Activated CD4-positive, alpha-beta T cell treated with anti-CD3 and anti-CD28 coated beads for 24 hours (primary cell): ENCODE measurements at places on chromosomes 5 and 9.

DNA sequence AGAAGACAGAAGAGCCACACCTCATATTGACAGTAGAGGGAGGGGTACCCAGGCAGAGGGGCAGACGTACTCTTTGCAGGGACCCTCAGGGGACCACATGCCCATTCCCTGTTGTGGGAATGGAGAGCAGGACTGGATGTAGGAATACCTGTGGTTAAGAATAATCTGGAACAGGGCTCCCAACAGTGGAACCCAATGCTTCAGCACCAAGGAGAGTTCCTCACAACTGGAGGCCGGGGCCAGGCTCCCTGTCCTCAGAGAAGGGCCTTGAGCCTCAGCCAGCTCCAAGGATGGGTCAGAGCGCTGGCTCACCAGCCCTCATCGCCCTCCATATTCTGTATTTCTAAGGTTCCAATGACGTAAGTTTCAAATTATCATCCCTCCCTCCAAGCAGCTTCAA is 7.4 kb upstream of the SHC3 start:
- DNase-seq = no peak

- no peak for DNase-seq
These were observed 16.7 kb upstream of the MTMR12 start for GRCh38 chr5:32329395-32329834.

DNA sequence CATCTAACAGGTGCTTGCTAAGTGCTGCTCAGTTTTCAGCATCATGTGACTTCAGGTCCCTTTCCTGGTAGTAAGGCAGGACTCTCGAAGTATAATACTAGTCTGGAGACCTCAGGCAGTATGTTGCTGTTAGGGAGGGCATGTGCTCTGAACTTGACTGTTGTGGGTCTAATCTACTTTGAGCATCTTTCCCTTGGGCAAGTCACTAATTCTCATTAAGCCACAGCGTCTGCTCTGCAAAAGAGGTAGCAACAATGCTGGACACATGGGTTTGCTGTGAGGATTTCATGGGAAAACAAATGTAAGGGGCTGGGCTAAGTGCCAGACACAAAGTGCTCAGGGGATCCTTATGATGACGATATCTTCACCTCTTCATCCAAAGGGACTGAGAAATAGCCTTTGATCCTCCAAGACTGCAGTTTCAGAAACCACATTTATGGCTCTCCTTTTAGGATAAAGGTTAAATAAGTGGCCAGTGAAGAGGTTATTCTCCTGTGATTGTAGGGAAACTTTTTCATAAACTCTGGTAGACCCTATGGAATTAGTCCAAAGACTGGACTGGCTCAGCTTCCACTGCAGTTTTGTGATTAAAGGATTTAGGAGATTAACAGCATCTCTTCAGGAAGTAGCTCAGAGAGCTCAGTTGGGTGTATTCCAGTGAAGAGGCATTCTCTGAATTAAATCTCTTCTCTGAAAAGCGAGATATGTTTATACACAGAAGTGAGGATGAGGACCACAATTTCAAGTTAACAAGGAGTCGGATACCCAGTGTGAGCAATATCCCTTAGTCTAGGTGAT is 216.6 kb downstream of the SGCD start:
- DNase-seq = no peak

DNA sequence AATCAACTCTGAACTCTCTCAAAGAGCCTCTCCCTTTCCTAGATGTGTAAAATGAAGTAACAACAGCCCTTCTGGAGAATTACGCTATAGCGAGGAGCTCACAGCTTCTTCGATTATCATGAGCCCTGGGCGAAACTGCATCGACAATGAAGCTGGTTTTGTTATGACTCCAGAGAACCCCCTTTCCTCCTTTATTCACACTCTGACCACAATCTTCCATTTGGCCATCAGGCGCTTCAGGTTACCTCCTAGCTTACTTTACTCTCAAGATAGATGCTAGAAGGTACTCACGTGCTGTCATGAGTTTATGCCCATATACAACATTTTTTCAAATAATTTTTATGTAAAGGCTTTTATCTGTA is 362.7 kb upstream of the RFX3 start:
- no peak for DNase-seq

GRCh38 chr5:101673120-101673519 is 623.0 kb downstream of the SLCO4C1 start:
- no peak for DNase-seq

DNA sequence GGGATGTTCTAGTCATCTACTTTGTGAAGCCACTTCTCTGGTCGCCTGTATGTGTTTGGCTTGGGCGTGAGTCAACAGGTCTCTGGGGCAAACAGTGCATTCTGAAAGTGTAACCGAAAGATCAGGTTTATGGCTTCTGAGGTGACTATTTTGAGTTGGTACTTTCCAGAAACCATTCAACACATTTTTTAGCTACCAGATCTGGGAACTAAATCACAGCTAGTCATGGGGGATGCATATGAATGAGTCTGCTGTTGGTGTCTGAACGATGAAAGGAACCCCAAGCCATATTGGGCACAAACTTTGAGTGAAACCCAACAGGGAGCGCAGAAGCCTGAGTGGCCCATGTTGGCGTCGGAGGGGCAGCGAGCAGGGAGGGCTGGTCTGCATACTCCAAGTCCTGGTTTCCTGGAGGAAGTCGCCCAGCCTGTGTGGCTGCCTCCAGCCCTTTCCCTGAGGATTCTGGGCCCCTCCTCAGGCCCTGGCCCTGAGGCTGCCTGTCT is 35.3 kb downstream of the UBE2QL1 start:
- DNase-seq = no peak

DNA sequence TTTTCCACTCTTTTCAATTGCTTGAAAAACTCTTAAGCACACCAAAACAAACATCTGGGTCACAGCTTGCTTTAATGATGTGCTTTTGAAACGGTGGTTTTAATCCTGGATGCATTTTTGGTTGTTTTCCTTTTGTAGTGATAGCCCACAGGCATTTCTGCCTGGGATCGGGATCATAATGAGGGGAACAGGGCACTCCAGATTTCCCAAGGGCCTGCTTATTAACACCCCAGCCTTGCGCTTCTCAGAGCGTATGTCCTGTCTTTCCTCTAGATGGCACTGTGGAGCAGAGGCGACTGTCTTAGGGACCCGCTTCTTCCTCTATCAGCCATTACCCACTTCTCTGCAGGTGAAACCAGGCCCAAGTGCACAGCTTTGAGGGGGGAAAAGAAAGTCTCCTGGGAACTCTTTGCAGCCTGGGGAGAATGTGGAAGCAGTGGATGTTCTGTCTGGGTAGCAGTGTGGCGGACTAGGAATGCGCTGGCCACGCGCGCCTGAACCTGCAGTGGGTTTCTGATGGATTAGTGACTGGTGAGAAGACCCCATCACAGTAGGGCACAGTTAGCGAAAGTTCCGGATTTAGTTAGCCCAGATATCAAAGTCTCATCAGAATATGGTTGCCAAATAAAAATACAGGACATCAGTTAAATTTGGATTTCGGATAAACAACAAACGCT is 190.1 kb downstream of the GNA14 start:
- peak; percentile 50 for DNase-seq

- no peak for DNase-seq
These were observed 15.8 kb upstream of the LCP2 start for GRCh38 chr5:170313344-170313743.

DNA sequence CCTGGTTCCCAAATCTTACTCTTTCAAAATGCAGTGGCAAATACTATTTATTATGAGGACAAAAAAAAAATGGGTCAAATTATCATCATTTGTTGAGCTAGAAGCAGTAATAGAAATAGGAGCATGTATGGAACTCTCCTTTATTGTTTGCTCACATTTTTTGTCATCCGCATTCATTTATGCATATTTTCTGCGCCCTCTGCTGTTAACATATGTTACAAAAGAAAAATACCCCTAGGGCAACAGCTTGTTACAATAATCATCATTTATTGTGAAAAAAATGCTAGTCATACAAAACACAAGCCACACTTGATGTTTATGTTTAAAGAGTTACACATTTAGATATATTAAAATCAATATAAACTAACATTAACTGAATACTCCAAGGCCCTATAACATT is 328.2 kb downstream of the TUSC1 start:
- DNase-seq = no peak

GRCh38 chr5:172683645-172684471 is 42.8 kb downstream of the NEURL1B start:
- peak; percentile 38 for DNase-seq

GRCh38 chr5:134967607-134968006 is at the start of gene CATSPER3:
Gene CATSPER3 (plus strand): TSS chr5:134967907. CDS start chr5:134967992, 85 bp downstream.
- DNase-seq = no peak

- DNase-seq = no peak
These were observed 446.1 kb upstream of the CDH10 start for GRCh38 chr5:25090854-25091253.

DNA sequence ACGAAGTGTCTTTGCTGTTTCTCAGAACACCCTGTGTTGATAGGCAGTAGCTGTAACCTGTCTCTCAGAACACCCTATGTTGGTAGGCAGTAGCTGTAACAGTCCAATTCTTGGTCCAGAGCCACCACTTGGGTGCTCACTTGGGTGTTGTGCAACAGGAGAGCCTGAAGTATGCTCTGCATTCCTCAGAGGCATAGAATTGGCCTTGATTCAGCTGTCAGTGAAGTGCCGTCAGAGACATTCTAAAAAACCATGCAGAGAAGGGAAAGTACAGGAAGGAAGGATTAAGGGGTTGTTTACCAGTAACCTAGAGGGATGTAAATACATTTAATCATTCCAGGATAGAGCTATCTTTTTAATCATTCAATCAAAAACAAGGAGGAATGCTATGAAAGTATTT is 231.2 kb downstream of the ARRDC3 start:
- no peak for DNase-seq

GRCh38 chr5:102863058-102863457 is 108.0 kb downstream of the PAM start:
- no peak for DNase-seq

GRCh38 chr5:174387448-174387847 is 336.9 kb upstream of the MSX2 start:
- no peak for DNase-seq

DNA sequence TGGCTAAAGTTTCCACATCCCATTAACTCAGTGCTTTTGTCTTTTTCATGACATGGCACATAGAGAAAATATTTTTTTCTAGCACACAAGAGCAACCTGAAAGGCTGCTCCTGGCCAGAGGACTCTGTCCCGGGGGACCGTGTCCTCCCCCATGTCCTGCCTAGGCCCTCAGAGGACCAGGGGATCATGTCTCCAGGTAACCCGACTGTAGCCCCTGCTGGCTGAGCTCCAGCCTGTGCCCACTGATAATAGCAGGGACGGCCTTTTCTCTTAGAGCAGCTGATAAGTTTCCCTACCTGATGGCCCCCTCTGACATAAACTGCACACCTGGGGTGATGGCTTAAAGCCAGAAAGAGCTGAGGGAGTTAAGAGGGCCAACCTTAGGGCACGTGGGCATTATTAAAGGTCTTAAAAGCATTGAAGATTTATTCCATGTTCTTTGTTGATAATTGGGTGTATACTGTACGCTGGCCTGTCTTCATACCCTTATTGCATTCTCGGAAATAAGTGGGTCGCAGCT is 5.9 kb downstream of the HDHD3 start:
- DNase-seq = no peak

GRCh38 chr9:127838375-127839078 is 15.9 kb downstream of the ENG start:
- no peak for DNase-seq

- no peak for DNase-seq
These were observed 268.2 kb upstream of the RFX3 start for GRCh38 chr9:3793971-3794383.

GRCh38 chr9:127015921-127016512 is 101.4 kb downstream of the RALGPS1 start:
- DNase-seq = no peak

- DNase-seq = no peak
These were observed 754 bp downstream of the GFPT2 start for GRCh38 chr5:180352116-180353047.

- no peak for DNase-seq
These were observed 60.9 kb downstream of the ANKRD55 start for GRCh38 chr5:56172241-56172640.
